ENCODE measurements at places on chromosomes 7 and 10.

GRCh38 chr10:86293396-86293791 lies 73.2 kb downstream of the GRID1 start:
- no peak for DNase-seq

- no peak for DNase-seq
Measured at GRCh38 chr7:105691680-105692564, 110.6 kb upstream of the EFCAB10 start.

- DNase-seq, result no peak
Measured at GRCh38 chr10:59240582-59241183, 64.2 kb downstream of the PHYHIPL start.

- no peak for DNase-seq
Measured at GRCh38 chr7:16114633-16115032, 306.7 kb downstream of the CRPPA start.

Data from cortex of kidney (tissue), 1 donor.